ENCODE measurements at places on chromosomes 12 and 14.

- no peak for DNase-seq
Measured at GRCh38 chr14:73744874-73745529, 30.8 kb upstream of the PNMA1 start.

GRCh38 chr14:91417120-91417982, at the start of gene CCDC88C:
Gene CCDC88C (minus strand): TSS chr14:91417820. CDS start chr14:91417690, 130 bp downstream.
- DNase-seq: no peak

DNA sequence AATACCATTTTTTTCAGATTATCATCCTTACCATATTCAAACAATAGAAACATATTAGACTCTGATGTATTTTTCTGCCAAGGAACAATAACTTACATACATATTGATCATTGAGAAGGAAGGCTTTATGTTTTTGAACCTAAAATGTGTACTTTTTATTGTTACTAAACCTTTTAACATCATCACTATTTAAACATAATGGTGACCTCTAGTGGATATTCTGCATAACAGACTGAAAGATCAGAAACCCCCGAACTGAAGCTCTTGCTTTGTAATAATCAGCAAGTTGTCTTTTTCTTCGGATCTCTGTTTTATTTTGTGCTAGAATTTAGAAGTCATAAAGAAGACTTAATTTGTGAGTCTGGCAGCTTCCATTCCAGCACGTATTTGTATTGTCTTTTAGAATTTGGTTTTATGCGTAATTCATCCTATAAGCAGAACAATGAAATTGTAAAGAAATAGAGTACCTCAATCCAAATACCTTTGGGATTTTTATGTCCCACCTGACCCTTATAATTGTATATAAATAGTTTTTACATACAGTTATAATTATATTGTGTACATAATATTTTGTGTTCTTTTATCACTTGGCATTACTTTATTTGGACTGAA, 125.9 kb upstream of the ATF1 start:
- DNase-seq: no peak

DNA sequence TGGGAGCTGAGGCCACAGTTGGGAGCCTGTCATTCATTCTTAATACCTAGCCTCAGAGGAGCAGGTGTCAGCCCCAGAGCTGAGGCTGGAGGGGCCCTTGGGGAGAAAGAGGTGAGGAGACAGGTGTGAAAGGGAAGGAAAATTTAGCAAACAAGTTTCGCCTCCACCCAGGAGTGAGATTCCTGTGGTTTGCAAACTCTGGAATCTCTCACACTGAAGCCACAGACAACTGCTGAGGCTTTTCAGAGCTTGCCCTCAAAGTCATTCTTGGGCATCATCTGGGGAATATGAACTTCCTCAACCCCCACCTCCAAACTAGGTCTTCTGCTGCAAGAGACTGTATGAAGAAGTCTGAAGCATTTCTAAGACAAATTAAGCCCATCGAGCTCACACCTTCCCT, 589.5 kb upstream of the TBX3 start:
- DNase-seq: no peak

DNA sequence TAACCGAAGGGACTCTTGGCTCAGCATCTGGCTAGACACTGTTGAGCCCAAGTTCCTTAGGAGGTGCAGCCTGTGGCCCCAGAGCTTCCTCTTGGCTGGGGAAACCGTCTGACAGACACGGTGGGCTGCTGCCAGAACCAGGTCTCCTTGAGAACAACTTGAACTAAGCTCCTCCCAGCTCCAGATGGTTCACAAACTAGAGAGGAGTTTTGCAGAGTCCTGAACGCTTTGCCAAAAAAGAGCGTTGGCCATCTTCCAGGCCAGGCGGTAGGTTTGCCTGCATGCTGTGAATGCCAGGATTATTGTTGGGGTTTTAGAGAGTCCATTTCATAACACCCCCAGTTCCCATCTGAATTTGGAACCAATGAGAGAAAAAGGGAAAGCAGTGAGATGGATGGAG, 399.8 kb downstream of the RGS6 start:
- DNase-seq: no peak

- DNase-seq: no peak
Measured at GRCh38 chr14:71741241-71741640, 191.0 kb upstream of the RGS6 start.

GRCh38 chr12:60257063-60257462, 661.2 kb downstream of the SLC16A7 start:
- DNase-seq: no peak

- no peak for DNase-seq
Measured at GRCh38 chr12:77847680-77848431, 17.2 kb downstream of the NAV3 start.

GRCh38 chr14:95316821-95317220, 2.9 kb downstream of the CLMN start:
- no peak for DNase-seq

- no peak for DNase-seq
Measured at GRCh38 chr14:20247646-20248246, 8.7 kb downstream of the OR11H4 start.

- DNase-seq: no peak
Measured at GRCh38 chr12:124581307-124582107, 14.1 kb upstream of the NCOR2 start.

Data from activated CD8-positive, alpha-beta memory T cell treated with anti-CD3 and anti-CD28 coated beads for 1 hour (primary cell).